ENCODE measurements at places on chromosomes 6 and 20.

DNA sequence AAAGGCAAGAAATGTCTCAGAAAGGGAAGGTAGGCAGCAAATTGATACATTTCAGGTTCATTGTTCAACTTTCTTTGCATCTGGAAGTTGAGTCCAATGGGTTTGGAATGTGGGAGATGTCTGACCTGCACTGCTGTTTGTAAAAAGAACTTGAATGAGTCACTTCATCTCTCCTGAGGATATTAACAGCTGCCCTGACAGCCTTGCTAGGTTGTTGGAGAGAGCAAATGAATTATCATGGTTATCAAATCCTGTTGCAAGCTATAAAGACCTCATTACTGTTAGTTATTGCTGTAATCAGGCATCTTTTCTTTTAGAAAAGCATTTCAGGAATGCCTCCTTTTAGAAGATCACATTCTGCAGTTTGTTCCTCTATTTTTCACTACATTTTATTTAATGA lies 23.0 kb upstream of the FLRT3 start:
- no peak for DNase-seq

DNA sequence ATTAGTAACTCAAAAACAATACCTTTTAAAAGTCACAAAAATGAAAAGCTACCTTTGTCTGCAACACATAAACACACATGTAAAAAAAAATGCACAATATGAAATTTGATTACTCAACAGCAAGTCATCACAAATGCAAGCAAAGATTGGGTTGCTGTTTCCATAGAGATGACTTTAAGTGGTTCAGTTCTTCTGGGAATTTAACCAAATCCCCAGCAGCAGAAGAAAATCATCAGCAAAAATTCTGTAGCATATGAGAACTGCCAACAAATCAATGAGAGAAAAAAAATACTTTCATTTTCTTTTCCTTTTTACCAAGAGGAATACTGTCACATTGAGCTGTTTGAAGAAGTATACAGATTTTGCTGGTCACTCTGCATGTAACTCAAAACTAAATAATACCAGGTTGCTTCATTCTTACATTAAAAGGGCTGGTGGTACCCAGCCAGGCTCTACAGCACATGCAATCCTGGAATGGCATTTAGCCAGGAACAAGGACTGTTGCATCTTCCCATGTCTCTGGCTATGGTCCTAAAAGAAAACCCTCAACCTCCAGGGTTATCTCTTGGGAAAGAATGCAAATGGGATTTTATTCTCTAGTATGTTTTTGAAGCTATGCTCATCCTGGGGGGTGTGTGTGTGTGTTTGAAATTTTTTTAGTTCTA lies 158.3 kb downstream of the OPRM1 start:
- DNase-seq: peak; percentile 27

GRCh38 chr20:2335096-2335870 lies 39.5 kb downstream of the TGM3 start:
- DNase-seq: no peak

DNA sequence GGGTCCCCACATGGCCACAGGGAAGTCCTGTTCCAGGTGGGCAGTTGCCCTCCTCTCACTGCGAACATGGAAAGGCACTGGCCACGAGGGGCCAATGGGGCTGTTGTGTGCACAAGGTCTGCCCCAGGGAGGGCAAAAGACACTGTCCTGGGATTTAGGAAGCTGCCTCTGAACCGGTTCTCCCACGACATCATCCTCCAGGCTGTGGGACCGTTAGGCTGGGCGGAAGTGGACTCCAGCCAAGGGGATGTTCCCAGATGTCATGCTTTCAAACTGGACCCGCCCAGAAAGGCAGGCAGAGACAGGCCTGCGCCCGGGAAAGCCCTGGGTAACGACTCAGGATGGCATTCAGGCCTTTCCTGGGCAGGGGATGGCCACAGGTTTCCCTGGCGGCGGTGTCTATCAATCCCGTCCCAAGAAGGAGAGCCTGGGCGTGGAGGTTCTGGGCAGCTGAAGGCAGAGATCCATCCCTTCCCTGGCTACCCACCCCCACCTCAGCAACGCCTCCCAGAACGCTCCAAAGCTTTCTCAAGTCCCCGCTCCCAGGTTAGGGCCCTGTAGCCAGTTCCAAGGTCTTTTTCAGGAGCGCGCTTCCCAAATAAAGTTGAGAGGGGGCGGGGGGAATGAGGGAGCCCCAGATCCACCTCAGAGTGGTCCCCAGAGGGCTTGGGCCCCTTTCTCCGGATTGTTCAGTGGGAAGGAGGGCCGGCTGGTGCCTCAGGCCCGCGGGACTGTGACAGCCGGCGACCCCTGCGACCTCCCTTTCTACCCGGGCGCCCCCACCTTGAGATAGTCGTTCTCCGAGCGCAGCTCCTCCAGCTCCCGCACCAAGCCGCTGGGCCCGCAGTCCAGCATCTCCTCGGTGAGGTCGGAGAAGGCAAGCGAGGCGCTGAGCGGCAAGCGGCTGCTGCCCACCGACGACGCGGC lies 13.8 kb upstream of the TLDC2 start:
- DNase-seq: peak; percentile 47

GRCh38 chr20:56447227-56447626 lies 21.2 kb upstream of the RTF2 start:
- DNase-seq: no peak

DNA sequence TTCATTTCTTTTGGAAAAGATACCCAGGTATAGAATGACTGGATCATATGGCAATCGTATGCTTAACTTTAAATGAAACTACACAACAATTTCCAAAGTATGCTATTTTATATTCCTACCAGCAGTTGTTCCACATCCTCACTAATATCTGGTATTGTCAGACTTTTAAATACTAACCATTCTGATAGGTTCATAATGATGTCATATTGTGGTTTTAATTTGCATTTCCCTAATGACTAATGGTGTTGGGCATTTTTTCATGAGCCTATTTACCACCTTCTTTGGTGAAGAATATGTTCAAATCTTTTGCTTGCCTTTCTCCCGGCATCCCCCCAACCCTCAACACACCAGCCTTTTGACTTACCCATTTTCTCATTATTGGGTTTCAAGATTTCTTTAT lies 96.2 kb upstream of the HMGN3 start:
- no peak for DNase-seq

DNA sequence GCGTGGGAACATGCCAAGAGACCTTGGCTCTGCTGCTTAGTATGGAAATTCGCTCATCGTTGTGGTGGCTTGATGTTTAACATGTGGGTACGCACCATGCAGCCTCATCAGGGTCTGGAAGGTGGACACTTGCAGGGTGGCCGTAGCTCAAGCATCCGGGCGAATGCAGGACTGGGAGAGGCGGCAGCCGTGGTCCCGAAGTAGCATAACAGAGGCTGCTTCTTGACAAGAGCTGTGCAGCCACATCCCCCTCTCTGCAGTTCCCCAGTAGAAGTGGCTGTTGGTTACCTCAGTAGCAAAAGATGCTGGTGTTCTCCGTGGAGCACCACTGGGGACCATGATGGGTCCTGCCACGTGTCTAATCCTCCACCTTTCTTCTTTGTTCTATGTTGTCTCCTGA lies 195.0 kb downstream of the THBS2 start:
- DNase-seq: no peak
